ENCODE measurements at places on chromosomes 3 and 15. TPM values are rescaled to one million over a fixed set of nuclear protein-coding genes. Genes with fewer than 3 reads are reported as not detected.

The GP9 gene
- not detected for total RNA-seq

The FOXL2NB gene
- 0.93 TPM for total RNA-seq

The ADGRG7 gene
- total RNA-seq = not detected

The PATL2 gene
- 1.2 TPM for total RNA-seq

The NEK10 gene
- 1.2 TPM for total RNA-seq

The LRIG1 gene
- total RNA-seq = 3.1 TPM

The TTC14 gene
- total RNA-seq = 31.5 TPM

GRCh38 chr15:58738046-58738707 is 11.3 kb downstream of the ADAM10 start:
- H3K27ac ChIP-seq = no peak overlapping the region
- peaks cover 27% of the 10 kb centered on the region for H3K4me1 ChIP-seq
- no peak overlapping the region for H3K4me3 ChIP-seq
- H3K27me3 ChIP-seq = no peaks in the 10 kb centered on the region
- no peaks in the 10 kb centered on the region for H3K36me3 ChIP-seq

DNA sequence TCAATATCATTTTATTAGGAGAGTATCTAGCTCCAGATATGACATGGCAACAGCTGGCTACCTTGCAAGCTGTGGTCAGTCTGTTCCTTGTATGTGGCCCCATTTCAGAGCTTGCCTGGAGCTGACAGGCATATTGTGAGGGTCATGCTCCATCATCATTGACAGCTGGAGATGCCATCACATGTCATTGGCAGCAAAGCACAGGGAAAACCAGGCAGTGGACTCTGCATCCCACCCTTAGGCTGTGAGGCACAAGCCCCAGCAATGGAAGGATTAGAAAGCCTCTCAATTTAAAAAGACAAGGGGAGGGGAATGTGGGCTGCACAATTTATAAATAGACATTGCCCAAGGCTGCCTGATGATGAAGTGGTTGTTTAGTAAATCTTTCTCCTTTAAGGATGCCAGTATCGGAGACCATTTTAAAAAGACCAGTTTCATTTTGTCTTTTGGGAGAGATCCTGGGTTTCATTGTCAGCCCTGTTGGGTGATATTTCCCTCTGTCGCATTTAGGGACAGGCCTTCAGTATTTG is 27.9 kb downstream of the LNP1 start:
- no peak overlapping the region for H3K4me3 ChIP-seq
- H3K27ac ChIP-seq = no peak overlapping the region
- H3K27me3 ChIP-seq = peaks cover 12% of the 10 kb centered on the region
- no peaks in the 10 kb centered on the region for H3K36me3 ChIP-seq
- DNase-seq = no peak
- H3K4me1 ChIP-seq = peaks cover 4% of the 10 kb centered on the region

GRCh38 chr3:86147119-86147518 is 843.8 kb downstream of the VGLL3 start:
- DNase-seq = no peak

DNA sequence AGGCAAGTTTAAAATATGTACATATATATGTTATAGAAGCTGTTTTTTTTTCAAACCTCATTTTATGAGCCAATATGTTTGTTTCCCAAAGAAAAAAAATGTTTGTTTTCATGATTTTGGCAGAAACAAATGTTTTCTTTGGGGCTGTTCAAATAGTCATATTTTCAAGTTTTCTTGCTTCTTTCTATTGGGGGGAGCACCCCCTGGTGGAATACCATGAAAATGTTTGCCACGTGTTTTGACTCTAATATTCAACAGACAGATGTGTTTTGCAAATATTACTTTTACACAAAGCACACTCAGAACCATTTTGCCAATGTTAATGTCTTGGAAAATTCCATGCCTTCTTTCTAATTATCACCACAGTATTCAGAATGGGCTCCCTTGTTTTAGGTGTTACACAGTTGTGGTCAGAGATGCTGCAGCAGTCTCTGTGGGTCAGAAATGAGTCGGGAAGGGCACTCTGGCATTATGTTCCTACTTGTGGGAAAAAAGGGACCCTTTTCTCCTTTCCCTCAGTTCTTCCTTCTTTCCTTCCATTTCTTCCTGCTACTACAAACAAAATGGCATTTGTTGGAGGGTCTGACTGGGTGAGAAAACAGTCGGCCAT is 817.0 kb downstream of the TUSC7 start:
- no peaks in the 10 kb centered on the region for H3K36me3 ChIP-seq
- H3K27ac ChIP-seq = no peak overlapping the region

GRCh38 chr3:30227571-30228301 is 378.7 kb upstream of the TGFBR2 start:
- H3K27ac ChIP-seq = peak overlapping the region; percentile 65
- DNase-seq = peak; percentile 27
- no peaks in the 10 kb centered on the region for H3K27me3 ChIP-seq
- H3K4me1 ChIP-seq = peaks cover 18% of the 10 kb centered on the region
- H3K4me3 ChIP-seq = no peak overlapping the region
- no peaks in the 10 kb centered on the region for H3K36me3 ChIP-seq

DNA sequence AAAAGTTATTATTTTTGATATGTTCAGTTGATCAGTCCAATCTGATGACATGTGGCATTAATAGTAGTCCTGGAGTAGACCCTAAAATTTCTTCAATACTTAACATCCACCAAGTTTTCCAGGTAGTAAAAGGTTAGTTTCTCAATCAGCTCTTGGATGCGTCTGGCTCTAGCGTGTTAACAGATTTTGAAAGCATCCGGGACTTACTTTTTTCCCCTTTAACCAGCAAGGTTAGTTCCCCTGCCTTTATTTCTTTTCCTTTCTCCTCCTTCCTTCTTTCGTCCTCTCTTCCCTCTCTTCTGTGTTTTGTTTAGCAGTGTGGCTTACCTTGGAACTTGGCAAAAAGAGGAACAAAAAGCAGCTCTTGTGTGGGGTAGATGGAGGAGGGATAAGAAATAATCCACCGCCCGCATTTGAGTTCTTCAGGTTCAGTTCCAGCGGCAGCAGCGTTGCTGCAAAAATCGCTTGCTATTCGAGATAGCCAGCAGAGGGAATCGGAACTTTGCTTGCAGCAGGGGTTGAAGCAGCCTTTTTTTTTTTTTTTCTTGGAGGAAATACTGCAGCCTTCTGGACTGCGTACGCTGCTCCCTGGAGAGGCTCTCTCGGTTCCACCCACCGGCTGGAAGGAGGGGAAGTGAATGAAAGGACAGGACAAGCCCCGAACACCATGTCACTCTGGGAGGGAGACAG is at the start of gene RBMS3:
TSS of gene RBMS3 (plus strand) at position 668 of the 690 bp plus-strand sequence.
- H3K27ac ChIP-seq = 0 out of 2 replicates have a peak within 1 kb of the TSS, but pooled peaks have one; percentile 4
- peaks cover 9% of the 10 kb centered on the region for H3K4me1 ChIP-seq
- no peaks in the 10 kb centered on the region for H3K36me3 ChIP-seq
- H3K4me3 ChIP-seq = peak within 1 kb of the TSS; percentile 51

DNA sequence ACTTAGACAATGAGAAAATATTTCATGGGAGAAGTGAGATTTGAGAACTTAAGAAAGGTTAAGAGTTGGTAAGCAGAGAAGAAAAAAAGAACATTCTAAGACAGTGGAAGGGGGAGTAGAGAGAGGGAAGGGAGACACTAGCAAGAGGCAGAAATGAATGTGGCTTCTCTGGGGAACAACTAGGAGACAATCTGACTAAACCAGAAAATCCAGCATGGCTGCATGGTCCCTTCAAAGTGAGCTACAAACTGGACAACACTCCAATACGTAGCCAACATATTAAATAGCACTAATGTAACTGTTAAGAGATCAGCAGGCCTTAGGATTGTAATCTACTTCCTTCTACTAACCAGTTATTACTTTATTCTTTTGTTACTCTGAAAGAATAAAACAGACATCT is 89.7 kb downstream of the NR1I2 start:
- H3K27me3 ChIP-seq = no peaks in the 10 kb centered on the region
- no peak overlapping the region for H3K4me3 ChIP-seq
- no peaks in the 10 kb centered on the region for H3K4me1 ChIP-seq
- H3K27ac ChIP-seq = no peak overlapping the region
- no peaks in the 10 kb centered on the region for H3K36me3 ChIP-seq

DNA sequence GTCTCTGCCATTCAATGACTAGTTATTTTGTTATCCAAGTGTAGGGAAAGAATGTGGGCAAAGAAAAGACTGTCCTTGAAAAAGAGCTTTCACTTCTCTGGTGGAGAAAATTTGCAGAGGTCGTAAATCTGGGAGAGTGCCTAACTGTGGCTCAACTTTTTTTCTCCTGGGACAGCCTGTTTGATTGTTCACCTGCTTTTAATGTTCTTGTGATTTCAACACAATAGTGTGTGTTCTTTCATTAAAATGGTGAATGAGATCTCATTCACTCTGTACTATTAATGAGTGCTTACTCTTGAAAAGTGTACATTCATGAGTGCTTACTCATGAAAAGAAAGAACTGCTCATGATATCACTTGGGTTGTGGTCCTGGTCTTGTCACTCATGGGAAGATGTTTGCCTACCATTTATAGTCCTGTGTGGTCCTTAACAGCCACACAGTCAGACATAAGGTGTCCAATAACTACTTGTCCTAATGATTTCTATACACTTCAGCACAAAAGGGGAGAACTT is 567.3 kb downstream of the GRM7 start:
- no peaks in the 10 kb centered on the region for H3K36me3 ChIP-seq
- no peak overlapping the region for H3K4me3 ChIP-seq
- DNase-seq = no peak

DNA sequence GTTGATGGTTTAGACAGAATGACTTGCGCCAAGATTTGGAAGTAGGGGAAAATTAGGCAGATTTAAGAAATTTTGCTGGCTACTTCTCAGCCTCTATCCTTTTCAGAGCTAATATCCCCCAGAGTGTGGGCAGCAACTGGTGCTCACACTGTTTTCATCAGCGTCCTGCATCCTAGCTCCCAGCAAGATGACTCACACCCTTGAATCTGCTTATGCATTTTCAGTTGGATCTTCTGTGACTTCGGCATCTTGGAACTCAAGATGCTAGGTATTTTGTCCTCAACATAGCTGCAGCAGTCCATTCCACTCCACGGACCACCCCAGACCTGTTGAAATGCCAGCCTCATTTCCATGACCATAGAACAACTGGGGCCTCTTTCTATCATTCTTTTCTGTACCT is 336.1 kb upstream of the NR2F2 start:
- no peaks in the 10 kb centered on the region for H3K36me3 ChIP-seq
- H3K4me3 ChIP-seq = no peak overlapping the region
- peaks cover 4% of the 10 kb centered on the region for H3K4me1 ChIP-seq
- no peak for DNase-seq

- H3K4me1 ChIP-seq = peaks cover 8% of the 10 kb centered on the region
- H3K4me3 ChIP-seq = peak overlapping the region; percentile 15
- DNase-seq = no peak
- H3K27ac ChIP-seq = peak overlapping the region; percentile 25
- no peaks in the 10 kb centered on the region for H3K36me3 ChIP-seq
- H3K27me3 ChIP-seq = no peaks in the 10 kb centered on the region
These were observed 16.1 kb upstream of the ATP8B4 start for GRCh38 chr15:50135031-50135551.

GRCh38 chr3:16067837-16068471 is 106.5 kb upstream of the GALNT15 start:
- H3K27ac ChIP-seq = no peak overlapping the region
- H3K36me3 ChIP-seq = no peaks in the 10 kb centered on the region
- no peak for DNase-seq

- no peak for DNase-seq
- H3K36me3 ChIP-seq = no peaks in the 10 kb centered on the region
- H3K27ac ChIP-seq = no peak overlapping the region
These were observed 246.1 kb downstream of the SHQ1 start for GRCh38 chr3:72601983-72602750.

DNA sequence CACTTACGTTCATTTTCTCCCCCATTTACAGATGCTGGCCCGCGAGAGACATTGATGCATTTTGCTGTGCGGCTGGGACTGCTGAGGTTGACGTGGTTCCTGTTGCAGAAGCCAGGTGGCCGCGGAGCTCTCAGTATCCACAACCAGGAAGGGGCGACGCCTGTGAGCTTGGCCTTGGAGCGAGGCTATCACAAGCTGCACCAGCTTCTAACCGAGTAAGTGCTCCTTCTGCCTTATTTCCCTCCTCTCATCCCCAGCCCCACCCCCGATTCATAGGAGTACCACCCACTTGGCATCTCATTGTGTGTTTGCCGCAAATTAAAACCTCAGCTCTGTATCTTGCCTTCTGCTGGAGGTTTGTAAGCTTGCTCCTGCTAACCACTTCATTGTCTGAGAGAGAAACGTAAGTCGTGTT is 163.3 kb downstream of the AKAP13 start:
- no peaks in the 10 kb centered on the region for H3K4me1 ChIP-seq
- H3K4me3 ChIP-seq = no peak overlapping the region
- no peak for DNase-seq
- no peaks in the 10 kb centered on the region for H3K36me3 ChIP-seq
- no peak overlapping the region for H3K27ac ChIP-seq
- no peaks in the 10 kb centered on the region for H3K27me3 ChIP-seq

DNA sequence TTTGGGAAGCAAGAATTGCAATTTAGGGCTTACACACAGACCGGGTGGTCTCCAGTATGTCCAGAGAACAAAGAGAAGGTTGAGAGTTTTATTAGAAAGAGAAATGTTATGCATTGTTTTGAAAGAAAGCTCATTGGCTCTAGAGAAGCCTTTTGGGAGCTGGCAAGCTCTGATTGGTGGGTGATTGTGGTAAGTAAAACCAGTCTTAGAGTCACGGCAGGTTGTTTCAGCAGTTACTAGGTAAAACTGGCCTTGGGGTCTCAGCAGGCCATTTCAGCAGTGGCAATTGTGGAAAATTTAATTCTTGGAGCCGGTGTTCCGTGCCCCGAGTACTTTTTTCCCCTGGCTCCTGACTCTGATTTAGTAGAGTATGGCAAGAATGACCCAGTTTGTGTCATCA is 78.1 kb downstream of the MRPL46 start:
- no peaks in the 10 kb centered on the region for H3K36me3 ChIP-seq
- peaks cover 9% of the 10 kb centered on the region for H3K27me3 ChIP-seq
- no peaks in the 10 kb centered on the region for H3K4me1 ChIP-seq
- DNase-seq = no peak
- no peak overlapping the region for H3K27ac ChIP-seq

GRCh38 chr15:74723754-74724334 is 1.5 kb downstream of the CYP1A1 start:
- H3K4me1 ChIP-seq = peaks cover 39% of the 10 kb centered on the region
- no peaks in the 10 kb centered on the region for H3K36me3 ChIP-seq
- DNase-seq = peak; percentile 77

DNA sequence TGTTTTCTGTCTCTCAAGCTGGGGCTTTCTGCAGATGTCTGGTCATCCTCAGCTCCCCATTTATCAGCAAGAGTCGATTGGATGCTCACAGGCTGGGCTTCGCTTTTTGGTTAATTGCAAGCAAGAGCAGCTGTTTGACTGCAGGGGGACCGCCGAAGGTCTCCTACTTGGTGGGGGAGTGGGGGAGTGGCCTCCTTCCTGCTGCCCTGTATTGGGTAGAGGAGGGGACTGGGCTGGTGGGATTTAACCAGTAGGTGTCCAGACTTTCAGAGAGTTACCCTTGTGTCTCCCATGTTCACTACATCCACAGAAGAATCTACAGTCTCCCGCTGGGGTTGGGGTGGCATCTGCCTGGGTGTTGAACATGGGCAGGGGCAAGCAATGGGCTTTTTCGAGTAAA is 78.7 kb downstream of the PLXNA1 start:
- DNase-seq = no peak
- H3K27me3 ChIP-seq = no peaks in the 10 kb centered on the region
- no peaks in the 10 kb centered on the region for H3K36me3 ChIP-seq
- H3K27ac ChIP-seq = no peak overlapping the region
- no peak overlapping the region for H3K4me3 ChIP-seq
- peaks cover 4% of the 10 kb centered on the region for H3K4me1 ChIP-seq
